ENCODE measurements at places on chromosomes 5 and 9.

DNA sequence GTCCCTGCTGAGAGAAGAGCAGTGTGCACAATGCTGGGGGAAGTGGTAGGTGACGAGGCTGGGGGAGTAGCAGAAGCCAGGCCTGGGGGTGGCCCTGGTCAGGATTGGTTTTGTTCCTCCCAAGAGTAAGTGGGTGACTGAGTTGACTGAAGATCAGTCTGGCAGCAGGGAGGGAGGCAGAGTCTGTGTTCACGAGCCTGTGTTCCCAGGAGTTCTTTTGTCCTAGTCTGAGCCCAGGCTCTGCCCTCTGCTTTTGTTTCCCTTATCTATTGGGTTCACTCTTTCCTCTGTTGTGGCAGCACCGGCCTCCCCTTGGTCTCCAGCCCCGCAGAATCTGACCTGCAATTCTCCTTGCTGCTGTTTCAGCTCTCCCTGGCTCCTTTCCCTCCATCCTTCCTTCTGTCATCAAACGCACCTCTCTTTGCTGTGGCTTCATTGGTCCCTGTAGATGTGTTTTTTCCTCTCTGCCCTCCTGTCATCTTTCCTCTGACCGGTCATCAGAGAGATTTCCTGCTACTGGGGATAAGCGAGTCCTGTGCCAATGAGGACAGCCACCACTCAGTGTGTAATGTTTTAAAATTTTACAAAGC, 607.4 kb downstream of the KIF4B start:
- DNase-seq, result no peak

DNA sequence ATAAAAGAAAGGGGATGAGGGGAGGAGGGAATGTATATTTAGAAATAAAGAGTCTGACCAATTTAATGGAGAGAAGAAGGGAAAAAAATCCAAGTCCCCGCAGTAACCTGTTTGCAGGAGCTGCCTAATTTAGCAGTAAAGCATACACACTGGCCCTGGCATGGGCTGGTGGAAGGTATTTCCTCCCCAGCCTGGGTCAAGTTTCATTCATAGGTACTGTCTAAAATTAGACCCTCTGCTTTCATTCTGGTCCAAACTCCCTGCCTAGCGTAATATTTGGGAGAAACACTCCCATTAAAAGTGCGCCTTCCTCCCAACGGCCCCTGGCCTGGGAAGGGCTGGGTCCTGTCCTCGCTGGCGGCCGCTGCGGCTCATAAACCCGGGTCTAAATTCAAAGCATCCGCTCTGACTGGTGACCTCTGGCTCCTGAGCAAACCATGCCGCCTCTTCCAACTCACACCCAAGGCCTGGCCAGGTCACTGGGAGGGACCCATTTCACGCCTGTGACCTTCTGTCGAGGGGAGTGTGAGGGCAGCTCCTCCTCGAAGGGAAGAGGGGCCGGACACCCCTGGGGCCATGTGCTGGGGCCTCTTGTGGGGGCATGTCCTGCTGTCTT, 123.2 kb downstream of the FGF18 start:
- no peak for DNase-seq

DNA sequence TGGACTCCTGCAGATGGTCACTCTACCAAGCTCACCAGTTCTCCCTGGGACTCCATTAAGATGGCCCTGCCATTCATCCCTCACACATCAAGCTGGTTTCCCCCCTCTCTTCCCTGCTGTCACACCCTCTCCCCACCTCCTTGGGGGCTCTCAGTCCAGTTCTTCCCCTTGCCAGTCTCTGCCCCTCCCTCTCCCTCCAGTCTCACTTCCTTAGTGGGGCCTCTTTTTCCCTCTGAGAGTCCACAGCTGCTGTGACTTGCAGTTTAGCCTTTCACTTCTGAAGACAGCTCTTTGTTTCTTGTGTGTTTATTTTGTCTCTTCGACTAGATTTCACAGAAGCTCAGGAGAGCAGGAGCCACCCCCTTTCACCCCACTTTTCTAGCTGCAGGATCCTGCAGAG, 10.5 kb downstream of the DOCK2 start:
- DNase-seq, result no peak

DNA sequence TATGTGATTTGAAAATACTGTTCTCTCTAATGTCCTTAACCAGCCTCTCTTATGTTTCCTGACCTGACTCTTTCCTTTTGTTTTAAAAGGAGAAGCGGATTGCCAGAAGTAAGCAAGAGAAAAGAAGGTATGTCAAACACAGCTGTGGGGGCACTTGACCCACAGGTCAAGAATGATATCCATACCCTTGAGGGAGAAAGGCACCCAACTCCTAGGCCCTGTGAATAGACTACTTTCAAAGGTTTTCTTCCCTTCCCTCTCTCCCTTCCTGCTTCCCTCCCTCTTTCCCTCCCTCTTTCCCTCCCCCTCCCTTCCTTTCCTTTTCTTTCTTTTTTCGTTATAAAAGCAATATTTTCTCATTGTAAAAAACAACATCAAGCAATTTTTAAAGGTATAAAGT, 306.8 kb downstream of the TRPM3 start:
- no peak for DNase-seq

DNA sequence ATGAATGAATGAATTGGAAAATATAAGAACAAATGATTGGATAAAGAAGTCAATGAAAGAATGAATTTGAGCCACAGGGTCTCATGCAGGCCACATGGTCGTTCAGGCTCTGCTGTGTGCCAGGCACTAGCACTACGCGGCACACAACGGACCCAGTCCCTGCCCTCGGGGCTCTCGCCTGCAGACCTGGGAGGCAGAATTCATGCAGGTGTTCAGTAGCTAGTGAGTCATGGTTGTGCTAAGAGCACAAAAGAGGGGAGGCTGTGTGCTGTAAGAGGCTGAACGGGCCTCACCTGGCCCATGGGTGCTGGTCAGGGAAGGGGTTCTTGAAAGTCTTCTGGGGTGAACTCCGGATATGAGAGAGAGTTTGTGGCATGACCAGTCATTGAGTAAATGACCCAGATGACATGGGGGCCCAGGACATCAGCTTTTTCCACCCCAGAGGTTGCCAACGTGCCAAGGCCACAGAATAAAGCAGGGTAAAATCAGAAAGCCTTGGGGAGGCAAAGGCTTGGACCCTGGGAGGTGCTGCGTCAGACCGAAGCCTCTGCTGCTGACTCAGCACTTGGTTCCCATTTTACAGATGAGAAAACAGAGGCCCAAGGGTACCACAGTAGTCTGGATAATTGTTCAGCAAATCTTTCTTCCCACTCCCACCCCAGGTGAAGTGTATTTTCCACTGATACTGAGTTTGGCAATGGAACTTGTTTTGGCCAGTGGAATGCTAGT, 264.3 kb upstream of the MVB12B start:
- DNase-seq, result no peak

- DNase-seq, result no peak
Measured at GRCh38 chr5:142432369-142432863, 107.6 kb upstream of the SPRY4 start.

DNA sequence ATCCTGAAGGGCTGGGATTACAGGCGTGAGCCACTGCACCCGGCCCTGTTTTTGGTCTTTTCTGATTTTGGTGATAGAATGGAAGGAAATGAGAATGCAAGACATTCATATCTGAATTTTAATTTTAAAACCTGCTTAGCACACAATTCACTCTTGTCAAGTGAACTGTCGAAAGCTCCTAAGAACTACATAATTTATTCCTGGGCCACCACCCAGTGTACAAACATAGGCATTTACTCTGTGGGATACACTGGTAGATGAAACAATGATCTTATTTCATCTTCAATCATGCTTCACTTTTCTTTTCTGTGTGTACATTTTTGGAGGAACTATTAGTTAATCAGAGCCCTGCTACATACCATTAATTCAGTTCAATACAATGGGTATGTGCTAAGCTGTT, 227.3 kb downstream of the EBF1 start:
- no peak for DNase-seq

DNA sequence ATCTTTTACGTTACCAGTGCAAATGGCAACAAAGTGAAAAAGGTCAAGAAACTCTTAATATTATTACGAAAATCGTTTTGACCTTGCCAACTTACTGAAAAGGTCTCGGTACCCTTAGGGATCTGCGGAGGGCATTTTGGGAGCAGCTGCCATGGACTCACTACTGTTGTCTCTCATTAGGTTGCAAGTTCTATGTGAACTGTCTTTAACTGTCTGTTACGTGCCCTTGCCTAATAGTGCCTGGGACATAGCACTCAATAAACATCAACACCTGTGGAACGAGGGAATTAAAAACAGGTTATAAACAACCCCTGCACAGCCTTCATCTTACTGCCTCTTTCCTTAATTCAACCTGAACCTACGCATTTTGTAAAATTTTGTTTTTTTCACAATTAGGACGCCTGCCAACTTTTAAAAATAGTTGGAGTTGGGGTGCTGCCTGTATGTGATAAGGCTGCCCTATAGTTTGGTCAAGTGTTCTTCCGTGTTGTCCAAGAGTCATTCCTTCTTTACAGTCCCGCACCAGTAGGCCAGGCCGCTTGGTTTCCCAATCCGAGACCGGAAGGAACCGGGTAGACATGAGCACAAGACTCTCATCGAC, 527 bp upstream of the SREK1 start:
- DNase-seq, result no peak

DNA sequence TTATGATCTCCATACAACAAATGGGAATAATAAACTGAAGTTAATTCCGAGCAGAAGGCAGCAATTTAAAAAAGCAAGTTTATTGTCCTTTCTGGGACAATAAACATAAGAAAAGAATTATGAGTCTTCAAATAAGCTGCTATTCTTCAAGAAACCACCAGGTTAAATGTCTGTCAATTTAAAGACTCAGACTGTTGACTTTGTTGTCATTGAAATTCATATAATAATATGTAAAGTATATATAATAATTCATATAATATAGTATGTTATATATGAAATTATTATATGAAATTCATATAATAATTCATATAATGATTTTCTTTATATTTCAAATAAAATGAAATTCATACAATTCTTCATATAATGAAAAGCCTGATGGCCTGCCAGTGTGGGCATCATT, 497.5 kb upstream of the RGMB start:
- DNase-seq, result no peak

GRCh38 chr9:36116593-36116992, 19.9 kb upstream of the GLIPR2 start:
- DNase-seq, result no peak

- no peak for DNase-seq
Measured at GRCh38 chr9:16825331-16825725, 45.1 kb downstream of the BNC2 start.

DNA sequence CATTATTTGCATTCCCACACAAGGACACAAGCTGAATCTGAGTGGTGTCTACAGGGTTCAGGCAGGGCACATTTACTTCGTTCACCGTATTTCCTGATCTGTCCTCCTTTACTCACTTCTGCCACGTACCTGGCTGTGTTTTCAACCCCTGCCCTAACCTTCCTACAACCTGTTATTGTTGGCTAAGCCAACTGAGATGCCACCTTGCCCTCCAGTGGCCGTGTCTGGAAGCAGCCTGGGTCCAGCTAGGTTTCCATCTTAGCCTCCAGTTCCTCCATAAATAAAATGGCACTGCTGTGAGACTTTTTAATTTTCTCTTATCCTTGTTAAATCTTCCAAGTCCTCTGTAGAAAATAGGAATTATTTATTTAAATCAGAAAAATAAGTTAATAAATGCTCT, 64.8 kb downstream of the ATP10B start:
- no peak for DNase-seq

GRCh38 chr5:90201923-90202322, 207.6 kb downstream of the CETN3 start:
- DNase-seq, result no peak

DNA sequence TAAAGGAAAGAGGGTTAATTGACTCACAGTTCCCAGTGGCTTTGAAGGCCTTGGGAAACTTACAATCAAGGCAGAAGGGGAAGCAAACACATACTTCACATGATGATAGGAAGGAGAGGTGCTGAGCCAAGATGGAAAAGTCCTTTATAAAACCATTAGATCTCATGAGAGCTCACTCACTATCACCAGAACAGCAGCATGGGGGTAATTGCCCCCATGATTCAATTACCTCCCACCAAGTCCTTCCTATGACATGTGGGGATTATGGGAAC, 99.7 kb downstream of the PTTG1 start:
- DNase-seq, result no peak

DNA sequence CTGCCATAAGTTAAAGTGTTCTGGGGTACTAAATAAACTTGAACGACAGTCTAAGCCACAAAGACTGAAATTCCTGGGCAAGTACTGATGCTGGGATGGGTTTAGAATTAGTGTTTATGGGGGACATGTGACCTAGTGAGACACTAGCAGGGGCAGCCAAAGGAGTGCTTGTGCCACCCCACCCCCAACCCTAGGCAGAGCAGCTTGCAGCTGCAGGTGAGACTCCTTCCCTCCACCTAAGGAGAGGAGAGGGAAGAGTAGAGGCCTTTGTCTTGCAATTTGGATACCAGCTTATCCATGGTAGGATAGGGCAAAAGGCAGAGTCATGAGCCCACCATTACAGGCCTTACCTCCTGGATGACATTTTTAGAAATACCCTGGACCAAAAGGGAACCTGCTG, 28.7 kb upstream of the PDE4D start:
- no peak for DNase-seq

GRCh38 chr5:139839232-139839815, 43.7 kb downstream of the PSD2 start:
- DNase-seq, result no peak

GRCh38 chr5:67063055-67063454, 133.5 kb downstream of the CD180 start:
- DNase-seq, result no peak

GRCh38 chr5:166505544-166505943, 1785.9 kb upstream of the WWC1 start:
- no peak for DNase-seq

- no peak for DNase-seq
Measured at GRCh38 chr9:137149942-137150616, 11.1 kb downstream of the GRIN1 start.
